WERI-Rb-1 (cell line): ENCODE measurements at places on chromosomes 3 and 15.

DNA sequence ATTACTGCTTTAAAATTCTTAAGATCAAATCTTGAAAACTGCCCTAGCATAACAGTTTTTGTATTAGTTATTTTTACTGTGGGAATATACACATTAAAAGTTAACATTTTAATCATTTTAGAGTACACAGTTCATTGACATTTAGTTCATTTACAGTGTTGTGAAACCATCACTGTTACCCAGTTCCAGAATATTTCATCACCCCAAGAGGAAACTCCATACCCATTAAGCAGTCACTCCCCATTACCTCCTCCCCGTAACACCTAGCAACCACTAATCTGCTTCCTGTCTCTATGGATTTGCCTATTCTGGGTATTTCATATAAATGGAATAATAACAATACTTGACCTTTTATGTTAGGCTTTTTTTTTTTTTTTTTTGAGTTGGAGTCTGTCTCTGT, 164.1 kb upstream of the LRRFIP2 start:
- DNase-seq = no peak

GRCh38 chr3:128621234-128621633, 29.4 kb downstream of the RPN1 start:
- no peak for DNase-seq

DNA sequence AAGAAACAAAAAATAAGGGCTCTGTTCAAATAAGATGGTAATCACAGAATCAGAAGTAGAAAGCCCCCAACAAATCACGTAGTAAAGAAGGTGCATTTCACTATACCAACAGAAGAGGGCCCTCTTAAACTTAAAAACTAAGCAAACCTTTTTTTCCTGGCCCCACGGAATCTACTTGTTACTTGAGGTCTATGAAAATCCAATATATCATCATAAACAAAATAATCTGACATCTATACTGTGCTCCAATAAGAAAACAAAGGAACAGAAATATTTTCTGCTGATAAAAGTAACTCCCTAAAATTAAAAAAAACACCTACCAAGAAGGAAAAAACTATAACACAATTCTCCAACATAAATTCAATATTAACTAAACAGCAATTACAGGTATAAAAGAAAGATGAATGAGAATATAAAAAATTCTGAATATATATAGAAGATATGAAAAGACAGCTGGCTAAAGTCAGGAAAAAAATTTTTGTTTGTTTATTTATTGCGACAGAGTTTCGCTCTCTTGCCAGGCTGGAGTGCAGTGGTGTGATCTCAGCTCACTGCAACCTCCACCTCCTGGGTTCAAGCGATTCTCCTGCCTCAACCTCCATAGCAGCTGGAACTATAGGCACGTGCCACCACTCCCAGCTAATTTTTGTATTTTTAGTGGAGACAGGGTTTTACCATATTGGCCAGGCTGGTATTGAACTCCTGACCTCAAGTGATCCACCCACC, 81.8 kb downstream of the CLASP2 start:
- DNase-seq = no peak

DNA sequence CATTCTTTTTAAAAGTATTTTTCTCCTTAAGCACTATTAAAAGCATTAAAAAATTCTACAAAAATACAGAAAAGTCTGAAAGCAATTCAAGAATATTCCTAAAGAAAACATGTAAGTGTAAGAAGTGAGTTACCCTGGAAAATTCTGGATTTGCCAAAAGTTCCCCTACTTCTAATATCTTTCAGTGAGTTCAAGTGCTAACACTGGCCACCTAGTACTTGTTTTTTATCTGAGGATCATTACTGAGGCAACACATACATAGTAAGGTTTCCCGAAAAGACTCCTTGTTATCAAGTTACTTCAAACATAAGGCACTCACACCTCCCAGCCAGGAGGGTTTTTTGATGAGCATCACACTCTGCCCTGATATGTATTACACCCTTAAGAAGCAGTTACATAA, 158.4 kb downstream of the TIGIT start:
- no peak for DNase-seq

GRCh38 chr3:59782664-59783063, 732.8 kb upstream of the CFAP20DC start:
- no peak for DNase-seq

- no peak for DNase-seq
Measured at GRCh38 chr3:20852712-20853111, 666.7 kb upstream of the SGO1 start.
